DMS79 treated with DMSO at 0.1 percent for 48 hours (cell line): ENCODE measurements at places on chromosomes 13 and 19.
A peak's percentile ranks its signal among the peaks of the same experiment; 100 is the strongest.

GRCh38 chr19:19642506-19643157 lies 825 bp downstream of the GMIP start:
- DNase-seq: peak; percentile 40

- peak; percentile 12 for DNase-seq
These were observed 855 bp downstream of the UNC13A start for GRCh38 chr19:17687141-17687856.

- DNase-seq: no peak
These were observed 492.6 kb downstream of the RFC3 start for GRCh38 chr13:34310539-34310938.

DNA sequence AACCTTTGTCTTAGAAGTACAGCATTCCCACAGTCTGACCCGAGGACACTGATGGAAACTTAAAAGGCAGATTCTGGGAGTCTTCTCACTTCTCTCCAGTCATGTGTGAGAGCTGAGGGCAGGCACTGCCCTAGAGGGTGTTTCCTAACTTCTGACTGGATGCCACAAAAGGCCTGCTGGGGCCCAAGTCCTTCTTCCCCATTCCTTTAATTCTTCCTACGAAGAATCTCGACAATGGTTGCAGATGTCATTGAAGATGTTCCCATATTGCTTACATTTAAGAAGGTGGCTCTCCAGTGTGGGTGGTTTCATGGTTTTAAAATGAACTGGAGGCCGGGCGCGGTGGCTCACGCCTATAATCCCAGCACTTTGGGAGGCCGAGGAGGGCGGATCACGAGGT lies 27.4 kb upstream of the ZNF564 start:
- DNase-seq: no peak

- peak; percentile 90 for DNase-seq
These were observed 5.2 kb downstream of the ZIC2 start for GRCh38 chr13:99986741-99987140.

DNA sequence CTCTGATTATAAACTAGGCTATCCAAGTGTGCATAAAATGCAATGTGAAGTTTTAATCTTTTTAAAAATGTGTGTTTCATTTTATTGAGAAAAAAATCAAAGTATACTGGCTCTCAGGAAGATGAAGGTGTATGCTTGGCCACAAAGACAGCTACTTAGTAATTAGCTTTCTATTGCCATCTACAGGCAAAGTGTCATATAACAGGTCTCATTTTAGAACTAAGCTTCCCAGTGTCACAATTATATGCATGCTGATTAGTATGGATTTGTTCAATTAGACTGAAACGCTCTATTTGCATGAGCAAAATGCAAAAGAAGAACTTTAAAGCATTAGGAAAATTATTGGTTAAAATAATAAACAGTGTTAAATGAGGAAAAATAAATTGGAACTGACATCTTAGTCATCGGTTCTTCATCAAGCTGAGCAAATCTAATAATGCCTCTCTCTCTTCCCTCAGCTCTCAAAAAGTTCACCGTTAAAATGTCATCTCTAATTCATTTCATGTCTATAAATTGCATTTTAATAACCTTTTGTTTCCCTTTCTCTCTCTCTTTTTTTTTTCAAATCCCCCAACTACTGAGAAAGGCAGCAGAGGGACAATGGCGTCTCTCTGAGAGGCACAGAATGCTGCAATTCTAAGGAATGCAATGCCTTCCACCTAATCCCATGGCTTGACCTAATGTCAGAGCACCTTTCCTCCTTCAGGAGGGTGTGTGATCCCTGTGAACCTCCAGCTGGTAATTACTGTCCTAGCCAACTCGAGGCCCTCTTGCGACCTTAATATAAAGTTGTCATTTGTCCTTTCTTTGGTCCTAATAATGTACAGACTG lies 313.1 kb upstream of the MAB21L1 start:
- peak; percentile 37 for DNase-seq

DNA sequence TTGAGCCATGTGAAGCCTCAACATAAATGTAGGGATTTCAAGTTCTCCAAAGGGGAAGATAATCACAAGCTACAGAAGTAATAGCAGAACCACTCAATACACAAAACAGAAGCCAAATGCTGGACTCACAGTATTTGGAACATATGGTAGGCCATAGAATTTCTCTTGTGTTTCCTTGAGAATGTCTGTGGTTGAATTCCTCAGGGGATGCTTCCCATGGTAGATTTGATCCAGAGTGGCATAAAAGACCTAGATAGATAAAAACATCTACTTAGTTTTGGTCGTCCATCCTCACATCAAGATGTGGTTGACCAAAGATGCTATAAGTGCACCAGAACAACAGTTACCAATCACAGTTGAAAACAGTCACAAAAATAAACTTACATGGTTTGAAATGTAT lies 83.4 kb downstream of the MIPEP start:
- DNase-seq: no peak

DNA sequence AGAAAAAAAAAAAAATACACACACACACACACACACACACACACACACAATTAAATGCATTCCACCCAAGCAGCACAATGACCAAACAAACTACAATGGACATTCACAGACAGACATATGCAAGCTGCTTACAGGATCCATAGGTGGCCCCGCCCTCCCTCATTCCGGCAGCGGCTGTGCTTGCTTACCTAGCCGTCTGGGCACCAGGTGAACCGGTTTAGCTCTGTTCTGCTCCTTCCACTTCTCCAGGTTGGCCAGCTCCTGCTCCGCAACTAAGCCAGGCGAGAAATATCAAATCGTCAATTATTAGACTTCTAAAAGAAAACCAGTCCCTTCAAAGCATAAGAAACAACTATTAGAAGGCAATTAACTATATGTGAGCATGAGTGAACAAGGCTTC lies 23.1 kb downstream of the EPSTI1 start:
- no peak for DNase-seq

- no peak for DNase-seq
These were observed 88.1 kb downstream of the TSC22D1 start for GRCh38 chr13:44487989-44488388.

- DNase-seq: peak; percentile 60
These were observed at the start of gene ZSCAN1 for GRCh38 chr19:58033741-58034476. Gene ZSCAN1, plus strand, starts transcription at chr19:58034025. Its CDS starts 3,812 bp downstream, at chr19:58037837.

- DNase-seq: no peak
These were observed 8.5 kb downstream of the RFX1 start for GRCh38 chr19:13997631-13997962.

DNA sequence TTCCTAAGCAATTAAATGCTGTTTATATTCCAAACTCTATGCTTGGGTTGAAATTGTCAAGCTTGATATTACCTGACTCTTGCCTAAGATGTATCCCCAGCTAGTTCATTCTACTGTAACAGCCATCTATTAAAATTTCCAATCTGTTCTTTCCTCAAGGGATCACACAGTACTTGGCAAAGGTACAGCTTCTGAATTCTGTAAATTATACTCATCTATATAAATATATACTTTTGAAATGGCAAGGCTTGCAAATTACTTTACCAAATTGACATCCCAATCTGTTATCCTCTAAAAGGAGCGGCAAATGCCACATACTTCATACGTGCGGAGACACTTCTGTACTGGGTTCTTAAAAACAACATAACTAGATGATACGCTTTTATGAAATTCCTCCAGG lies 330.2 kb downstream of the DNAJC15 start:
- peak; percentile 13 for DNase-seq

DNA sequence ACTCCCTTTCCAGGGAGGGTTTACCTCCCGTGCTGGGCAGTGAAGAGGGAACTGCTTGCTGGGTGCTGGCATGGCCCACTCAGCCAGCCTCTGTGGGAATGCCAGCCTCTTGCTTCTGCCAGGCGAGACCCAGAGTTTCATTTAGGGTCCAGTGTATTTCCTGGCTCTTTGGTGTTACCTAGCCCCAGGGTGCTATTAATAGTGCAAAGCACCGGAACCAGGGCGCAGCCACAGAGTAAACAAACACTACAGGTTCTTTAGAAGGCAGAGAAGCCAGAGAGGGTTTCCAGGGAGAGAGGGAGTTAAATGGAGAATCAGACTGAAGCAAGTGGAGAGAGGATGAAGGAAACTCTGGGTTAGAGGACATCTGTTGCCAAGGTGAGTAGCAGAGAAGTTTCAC lies 74.9 kb upstream of the SPATA13 start:
- DNase-seq: peak; percentile 29

DNA sequence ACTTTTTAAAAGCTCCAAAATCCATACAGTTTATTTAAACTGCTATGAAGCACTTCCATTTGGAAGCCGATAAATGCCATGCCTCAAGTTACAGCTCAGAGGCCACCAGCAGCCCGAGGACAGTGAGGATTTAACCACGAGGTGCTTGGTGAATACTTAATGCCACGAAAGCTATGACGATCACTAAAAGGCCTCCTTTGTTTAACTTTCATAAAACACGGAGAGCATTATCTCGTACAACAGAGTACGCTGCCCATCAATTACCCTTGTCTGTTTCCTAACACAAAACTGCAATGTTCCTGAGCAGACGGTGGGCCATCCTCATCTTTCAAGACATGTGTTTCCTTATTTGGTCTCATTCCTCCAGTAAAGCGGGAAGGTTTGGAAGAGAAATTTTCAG lies 58.4 kb downstream of the PEPD start:
- peak; percentile 41 for DNase-seq

- DNase-seq: no peak
These were observed 26.5 kb downstream of the MED26 start for GRCh38 chr19:16601378-16602052.

GRCh38 chr13:110323172-110323891 lies 16.2 kb downstream of the COL4A2 start:
- no peak for DNase-seq

- DNase-seq: no peak
These were observed 1910.7 kb upstream of the PRR20A start for GRCh38 chr13:55229906-55230569.

GRCh38 chr13:108463340-108463739 lies 166.1 kb upstream of the MYO16 start:
- no peak for DNase-seq

DNA sequence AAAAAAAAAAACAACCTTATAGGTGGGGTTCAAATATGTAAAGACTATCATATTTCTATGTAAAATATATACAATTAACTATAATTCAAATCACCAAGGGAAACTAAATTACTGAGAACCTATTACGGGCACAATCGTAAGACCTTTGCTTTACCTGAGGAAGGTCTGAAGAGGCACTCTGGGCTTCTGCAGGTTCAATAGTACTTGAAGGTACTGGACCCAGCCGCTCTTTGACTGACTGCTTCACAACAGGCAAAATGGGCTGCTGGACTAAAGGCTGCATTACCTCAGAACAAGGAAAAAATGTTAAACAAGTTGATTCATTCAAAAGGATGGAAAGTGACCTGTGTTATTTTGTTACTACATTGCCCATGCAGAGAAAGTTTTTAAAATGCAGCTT lies 51.8 kb downstream of the RBM26 start:
- no peak for DNase-seq

DNA sequence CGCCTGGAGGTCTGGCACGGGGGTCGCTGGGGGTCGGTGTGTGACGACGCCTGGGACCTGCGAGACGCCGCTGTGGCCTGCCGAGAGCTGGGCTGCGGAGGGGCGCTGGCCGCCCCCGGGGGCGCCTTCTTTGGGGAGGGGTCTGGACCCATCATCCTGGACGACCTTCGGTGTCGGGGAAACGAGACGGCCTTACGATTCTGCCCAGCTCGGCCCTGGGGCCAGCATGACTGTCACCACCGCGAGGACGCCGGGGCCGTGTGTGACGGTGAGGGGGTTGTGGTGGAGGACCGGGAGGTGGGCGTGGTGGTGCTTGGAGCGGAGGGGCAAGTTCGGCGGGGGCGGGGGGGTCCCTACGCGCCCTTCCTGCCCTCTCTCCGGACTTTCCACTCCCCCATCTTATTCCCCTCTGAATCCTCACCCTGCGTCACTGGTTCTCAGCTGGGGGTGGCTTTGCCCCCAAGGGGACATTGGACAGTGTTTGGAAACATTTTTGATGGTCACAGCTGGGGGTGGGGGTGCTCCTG lies 5.5 kb downstream of the SSC5D start:
- no peak for DNase-seq

GRCh38 chr19:44847144-44848035 lies 1.3 kb downstream of the NECTIN2 start:
- peak; percentile 23 for DNase-seq

DNA sequence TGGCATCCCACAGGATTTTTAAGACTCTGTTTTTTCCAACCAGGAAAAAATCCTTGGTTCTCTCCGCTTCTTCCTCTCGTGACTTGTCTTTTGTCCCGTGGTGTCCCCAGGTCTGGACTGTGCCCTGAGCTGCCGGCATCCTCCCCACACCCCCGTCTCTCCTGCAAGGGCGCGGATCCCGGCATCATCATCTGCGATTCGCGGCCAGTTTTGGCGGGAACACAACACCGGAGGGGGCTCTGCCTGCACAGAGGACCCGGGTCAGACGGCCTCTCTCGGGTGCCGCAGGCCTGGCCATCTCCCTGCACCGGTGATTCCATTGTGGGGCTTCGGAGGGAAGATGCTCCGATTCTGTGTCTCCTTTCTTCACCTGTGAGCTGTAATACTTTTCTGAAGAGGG lies 18.8 kb upstream of the GAS6 start:
- no peak for DNase-seq

GRCh38 chr19:18701250-18701608 lies 17.7 kb downstream of the CRTC1 start:
- DNase-seq: peak; percentile 73

- no peak for DNase-seq
These were observed 47.5 kb downstream of the SPATA13 start for GRCh38 chr13:24207841-24208667.

DNA sequence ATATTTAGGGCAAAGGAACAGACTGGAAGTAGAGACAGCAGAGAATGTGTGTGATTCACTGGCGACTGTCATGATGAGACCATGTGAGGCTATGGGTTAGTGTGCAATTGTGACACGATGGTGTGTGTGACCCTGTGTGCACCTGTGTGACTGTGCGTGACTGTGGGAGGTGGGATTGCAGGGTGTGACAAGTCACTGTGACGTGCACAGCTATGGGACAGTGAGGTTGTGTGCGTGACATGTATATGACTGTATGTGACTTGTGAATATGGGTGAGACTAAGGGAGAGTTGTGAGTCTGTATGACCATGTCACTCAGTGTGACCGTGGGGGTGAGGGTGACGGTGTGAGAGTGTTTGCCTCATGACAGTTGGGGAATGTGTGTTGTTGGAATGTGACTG lies 3.4 kb upstream of the GIPR start:
- DNase-seq: no peak

- no peak for DNase-seq
These were observed 886.8 kb downstream of the PCDH9 start for GRCh38 chr13:66343224-66343828.

GRCh38 chr13:72341904-72342303 lies 385.5 kb downstream of the MZT1 start:
- DNase-seq: no peak
